ENCODE measurements at places on chromosomes 13 and 19.

DNA sequence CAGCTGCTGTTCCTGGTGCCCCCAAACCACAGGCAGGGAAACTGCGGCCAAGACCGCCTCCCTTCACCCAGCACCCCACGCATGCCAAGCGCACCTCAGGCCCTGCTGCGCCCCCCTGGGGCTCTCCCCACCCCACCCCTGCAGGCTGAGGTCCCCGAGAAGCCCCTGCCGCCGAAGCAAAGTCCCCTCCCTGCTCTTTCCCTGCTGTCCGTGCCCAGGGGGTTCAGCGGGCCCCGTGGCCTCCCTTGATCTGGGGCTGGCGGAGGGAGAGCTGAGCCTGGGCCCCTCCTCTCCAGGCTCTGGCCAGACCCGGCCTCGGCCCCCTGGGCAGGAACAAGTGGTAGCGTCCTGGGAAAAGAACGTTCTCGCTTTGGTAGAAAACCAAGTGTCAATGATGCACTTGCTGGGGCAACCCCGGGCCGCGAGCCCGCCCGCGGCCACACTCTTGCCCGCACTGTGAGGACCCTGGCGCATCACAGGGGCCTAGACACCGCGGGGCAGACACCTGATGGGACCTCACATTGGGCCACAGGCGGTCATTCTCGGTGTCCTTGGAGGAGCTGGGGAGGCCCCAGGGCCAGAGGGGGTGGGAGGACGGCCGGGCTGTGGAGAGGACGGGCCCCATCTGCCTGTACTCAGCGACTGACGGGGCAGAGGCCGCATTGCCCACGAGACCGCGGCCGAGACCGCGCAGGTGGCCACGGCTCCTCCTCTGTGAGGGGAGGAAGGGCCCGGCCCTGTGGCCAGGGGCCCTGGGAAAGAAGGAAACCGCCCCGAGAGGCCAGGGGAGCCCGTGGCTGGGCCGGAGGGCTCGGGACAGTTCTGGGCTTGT lies 29.0 kb downstream of the GPX4 start:
- peak; percentile 84 for DNase-seq

GRCh38 chr13:27551562-27551961 lies 68.8 kb downstream of the LNX2 start:
- DNase-seq: no peak

GRCh38 chr13:99255271-99255670 lies 2.9 kb downstream of the GPR18 start:
- no peak for DNase-seq

GRCh38 chr13:47463726-47464125 lies 537.3 kb downstream of the SUCLA2 start:
- no peak for DNase-seq

GRCh38 chr13:45341799-45342500 lies 967 bp upstream of the TPT1 start:
- no peak for DNase-seq

GRCh38 chr13:48906200-48906599 lies 69.5 kb upstream of the FNDC3A start:
- no peak for DNase-seq

DNA sequence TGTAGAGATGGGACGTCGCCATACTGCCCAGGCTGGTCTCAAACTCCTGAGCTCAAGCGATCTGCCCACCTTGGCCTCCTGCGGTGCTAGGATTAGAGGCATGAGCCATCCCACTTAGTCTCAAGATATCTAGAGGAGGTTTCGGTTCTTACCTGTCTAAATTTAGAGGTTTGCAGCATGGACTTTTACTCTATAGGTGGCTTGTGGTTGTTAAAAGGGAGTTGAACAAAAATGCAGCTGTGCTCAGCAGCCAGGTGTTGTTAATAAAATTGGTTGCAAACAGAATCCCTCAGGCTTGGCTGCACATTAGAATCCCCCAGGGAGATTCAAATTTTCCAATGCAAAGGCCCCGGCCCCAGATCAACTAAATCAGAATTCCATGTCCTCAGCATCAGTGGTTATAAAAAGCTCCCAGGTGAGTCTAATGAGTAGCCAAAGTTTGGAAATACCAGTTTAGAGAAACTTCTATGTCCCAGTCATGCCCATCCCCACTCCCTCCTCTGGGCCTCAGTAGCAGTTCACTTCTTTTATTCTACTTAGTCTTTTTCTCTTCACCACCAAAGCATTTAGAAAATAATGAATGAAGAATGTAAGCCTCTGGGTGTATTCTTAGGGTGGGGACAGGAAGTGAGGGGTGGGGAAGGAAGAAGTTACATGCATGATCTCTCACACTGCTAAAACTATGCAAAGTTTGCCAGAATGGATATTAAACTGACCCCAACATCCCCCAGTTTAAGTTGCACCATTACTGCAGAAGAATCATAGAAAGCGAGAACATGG lies 471.0 kb downstream of the COG6 start:
- no peak for DNase-seq

DNA sequence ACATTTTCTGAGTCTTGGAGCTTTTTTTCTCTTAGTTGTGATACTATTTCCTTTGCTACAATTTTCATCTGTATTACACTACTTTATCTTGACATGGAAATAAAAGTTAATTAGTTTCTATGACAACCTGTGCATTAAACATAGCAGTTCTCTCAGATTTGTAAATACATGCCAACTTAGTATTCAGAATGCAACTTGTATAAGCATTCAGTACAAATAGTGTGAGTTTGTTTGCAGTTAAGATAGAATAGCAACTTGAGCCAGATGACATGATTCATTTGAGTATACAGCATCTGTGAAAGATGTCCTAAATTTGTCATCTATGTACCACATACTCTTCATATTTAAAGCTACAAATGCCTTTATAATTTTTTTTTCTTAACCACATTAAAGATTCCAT lies 98.1 kb downstream of the DACH1 start:
- DNase-seq: no peak

DNA sequence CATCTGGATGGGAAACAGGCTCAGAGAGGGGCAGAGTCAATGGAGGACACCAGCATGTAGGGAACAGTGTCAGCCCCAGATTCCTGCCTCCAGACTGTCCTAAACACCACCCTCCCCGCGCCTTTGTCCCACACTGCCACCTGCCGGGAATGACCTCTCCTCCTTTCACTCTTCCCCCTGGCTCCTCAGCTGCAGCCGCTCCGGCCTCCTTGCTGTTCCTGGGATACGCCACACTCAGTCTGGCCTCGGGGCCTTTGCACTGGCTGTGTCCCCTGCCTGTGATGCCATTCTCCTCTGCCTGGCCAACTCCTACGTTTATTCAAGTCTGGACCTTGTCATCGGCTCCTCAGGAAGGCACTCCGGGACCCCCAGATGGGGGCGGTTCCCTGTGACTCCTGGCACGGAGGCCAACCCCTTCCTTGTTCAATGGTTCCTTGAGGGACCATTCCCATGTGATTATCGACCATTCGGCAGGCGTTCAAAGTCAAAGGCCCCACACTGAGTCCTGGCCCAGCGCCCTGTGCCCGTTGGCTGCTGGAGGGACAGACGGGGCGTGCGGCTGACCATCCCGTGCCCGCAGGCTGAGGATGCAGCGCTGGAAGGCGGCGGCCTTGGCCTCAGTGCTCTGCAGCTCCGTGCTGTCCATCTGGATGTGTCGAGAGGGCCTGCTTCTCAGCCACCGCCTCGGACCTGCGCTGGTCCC lies 15.8 kb downstream of the FUT6 start:
- DNase-seq: no peak

- no peak for DNase-seq
Measured at GRCh38 chr13:29479716-29480492, 115.6 kb downstream of the SLC7A1 start.

GRCh38 chr19:51207747-51208146 lies 17.1 kb upstream of the CD33 start:
- no peak for DNase-seq

- DNase-seq: no peak
Measured at GRCh38 chr19:11399667-11400066, 15.6 kb upstream of the EPOR start.

DNA sequence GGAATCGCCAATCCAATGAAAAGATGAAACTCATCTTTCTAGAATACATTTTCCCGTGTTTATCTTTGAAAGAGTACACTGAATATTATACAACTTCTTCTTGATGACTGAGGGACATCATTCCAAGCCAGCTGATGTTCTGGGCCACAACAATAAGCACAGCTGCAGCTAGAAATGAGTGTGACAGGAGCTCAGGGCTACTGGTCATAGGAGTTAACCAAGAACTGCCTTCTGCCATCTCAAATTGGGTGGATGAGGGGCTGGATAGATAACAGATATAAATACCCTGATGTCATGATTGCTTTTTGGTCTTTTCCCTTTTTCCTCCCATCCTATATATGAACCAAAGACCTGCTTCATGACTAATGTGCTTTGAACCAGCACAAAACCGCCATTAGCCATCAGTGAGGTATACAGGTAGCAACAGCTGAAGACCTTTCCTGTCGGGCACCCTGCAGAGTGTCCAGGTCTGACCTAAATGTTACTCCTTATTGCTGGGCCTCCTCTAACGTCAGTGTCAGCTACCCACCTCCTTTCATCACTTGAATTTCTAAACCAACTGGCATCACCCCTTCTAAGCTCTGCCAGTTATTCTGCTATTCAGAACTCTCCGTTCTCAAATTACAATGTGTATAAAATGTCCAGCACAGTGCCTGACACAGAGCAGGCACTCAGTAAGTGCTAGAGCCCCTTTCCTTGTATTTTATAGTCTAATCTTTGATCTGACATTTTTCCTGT lies 178.2 kb downstream of the ENOX1 start:
- DNase-seq: no peak

DNA sequence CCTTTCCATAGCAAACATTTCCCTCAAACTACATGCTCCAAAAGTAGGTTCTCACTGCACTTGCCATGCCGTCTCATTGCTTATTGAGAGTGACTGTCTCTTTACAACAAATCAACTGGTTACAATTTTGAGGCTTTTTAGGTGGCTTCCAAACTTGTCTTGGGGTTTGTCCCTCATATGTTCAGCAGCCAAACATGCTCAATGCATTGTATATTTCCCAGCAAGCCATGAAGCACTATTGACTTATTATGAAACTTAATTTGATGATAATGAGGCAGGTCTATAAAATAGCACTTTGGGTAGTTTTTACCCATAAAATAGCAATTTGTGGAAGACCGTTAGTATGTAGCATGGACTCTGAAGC lies 78.2 kb downstream of the LRCH1 start:
- no peak for DNase-seq

DNA sequence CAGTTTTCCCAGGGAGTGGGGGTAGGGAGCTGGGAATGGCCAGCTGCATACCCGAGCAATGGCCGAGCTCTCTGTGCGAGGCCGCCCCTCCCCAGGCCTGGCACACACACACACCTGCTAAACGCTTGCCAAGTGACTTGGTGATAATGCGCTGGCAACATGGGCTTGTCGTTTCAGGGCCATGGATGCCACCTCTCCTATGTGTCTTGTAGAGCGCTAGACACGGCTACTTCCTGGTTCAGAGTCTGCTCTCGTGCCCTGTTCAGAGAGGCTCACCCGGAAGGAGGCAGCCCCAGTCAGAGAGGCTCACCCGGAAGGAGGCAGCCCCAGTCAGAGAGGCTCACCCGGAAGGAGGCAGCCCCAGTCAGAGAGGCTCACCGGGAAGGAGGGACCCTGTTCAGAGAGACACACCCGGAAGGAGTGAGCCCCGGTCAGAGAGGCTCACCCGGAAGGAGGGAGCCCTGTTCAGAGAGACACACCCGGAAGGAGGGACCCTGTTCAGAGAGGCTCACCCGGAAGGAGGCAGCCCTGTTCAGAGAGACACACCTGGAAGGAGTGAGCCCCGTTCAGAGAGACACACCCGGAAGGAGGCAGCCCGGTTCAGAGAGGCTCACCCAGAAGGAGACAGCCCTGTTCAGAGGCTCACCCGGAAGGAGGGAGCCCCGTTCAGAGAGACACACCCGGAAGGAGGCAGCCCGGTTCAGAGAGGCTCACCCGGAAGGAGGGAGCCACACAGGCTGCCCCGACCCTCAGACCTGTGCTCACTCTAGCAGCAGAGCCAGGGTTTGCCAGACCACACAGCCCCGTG lies 4.2 kb downstream of the ADPRHL1 start:
- DNase-seq: peak; percentile 18

- DNase-seq: no peak
Measured at GRCh38 chr13:113053801-113054604, 51.6 kb upstream of the F7 start.

DNA sequence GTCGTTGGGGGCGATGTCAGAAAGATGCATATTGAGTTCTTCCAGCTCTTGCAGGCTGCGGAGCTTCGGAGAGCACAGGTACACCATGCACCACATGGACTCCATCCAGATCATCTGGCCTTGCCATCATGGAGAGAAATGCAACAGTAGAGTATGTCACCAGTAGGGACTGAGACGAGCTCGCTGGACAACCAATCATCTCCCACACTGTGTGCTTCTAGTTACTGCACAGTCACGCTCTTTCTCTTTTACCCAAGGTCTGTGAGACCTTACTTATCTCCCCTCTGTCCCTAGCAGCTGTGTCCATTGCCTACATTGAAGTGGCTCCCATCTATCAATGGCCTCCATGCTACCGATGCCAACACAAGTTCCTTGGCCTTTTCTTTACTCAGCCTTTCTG lies 90.5 kb downstream of the C13orf42 start:
- no peak for DNase-seq

DNA sequence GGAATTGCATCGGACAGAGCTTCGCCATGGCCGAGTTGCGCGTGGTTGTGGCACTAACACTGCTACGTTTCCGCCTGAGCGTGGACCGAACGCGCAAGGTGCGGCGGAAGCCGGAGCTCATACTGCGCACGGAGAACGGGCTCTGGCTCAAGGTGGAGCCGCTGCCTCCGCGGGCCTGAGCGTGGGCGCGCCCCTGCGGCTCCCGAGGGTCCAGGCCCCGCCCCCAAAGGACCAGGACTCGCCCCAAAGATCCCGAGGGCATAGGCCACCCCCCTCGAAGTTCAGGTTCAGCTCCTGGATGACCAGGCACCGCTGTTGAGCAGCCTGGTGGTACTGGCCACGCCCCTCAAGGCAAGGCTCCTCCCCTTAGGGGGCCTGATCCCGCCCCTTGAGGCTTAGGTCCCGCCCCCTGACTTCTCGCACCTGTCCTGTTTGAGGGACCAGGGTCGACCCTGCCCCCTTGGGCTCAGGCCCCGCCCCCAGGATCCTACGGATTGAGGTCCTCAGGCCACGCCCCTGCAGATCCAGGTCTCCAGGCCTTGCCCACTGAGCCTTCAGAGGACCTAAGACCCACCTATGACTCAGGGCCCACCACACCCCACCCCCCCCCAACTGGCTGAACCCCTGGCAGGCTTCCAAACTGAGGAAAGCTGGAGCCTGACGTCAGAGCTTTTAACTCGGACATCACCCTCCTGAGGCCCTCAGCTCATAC lies 43.1 kb downstream of the CYP4F22 start:
- peak; percentile 75 for DNase-seq

- DNase-seq: no peak
Measured at GRCh38 chr13:53160211-53160610, 131.6 kb downstream of the OLFM4 start.

Measured in stimulated activated naive CD8-positive, alpha-beta T cell treated with anti-CD3 and anti-CD28 coated beads, Interleukin-15, amount 100 ng/mL, for 72 hours (primary cell).